ENCODE measurements at places on chromosomes 16 and 17.

- DNase-seq: no peak
These were observed 128.1 kb downstream of the RGS9 start for GRCh38 chr17:65265276-65265675.

DNA sequence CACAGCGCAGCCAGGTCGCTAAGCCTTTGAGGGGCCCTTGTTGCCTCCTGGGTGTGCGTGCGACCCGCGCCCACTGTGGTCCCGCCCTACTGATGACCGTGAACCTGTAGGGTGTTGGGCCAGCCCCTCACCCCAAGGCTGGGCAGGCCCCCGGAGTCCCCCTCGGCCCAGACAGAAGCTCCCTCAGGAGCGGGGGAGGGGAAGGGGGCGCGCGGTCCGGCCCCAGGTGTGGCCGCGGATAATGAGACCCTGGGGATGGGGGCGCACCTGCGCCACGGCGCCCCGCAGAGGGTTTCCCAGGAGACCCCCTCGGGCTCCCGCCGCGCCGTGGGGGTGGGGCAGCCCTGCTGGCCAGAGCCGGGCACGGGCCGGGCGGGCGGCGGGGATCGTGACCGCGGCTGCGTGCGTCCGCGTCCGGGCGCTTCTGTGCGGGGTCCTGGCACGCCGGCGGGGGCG lies 358 bp upstream of the ARHGDIG start:
- no peak for DNase-seq

DNA sequence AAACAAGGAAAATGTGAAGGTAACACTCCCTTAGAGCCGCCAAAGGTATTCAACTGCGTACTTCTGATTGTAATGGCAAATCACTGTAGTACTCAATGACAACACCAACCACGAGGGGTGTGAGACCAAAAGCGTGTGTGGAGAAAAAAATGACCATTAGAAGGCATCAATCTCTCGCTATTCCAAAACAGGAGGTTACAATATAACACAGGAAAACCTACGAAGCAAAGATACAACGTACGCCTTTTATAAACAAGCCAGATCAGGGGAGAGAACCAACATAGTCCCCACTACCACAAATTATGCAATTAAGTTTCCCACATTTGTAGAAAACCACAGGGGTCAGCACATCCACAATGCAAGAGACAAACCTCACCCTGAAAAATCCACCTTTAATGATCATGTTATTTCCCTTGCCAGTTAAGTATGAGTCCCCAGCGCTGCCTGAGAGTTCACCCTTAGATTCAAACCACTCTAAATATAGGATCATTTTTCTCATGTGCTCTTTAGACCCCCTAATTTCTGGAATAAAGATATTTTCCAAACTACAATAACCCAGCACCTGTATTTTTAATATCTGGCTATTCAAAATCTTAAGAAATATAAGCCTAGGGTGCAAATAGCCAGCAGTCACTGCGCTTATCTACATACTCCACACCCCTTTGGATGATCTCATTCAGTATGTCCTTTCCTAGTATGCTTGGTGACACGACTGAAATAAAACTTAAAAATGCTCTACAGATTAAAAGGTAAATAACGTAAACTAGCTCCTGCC lies 12.4 kb downstream of the TEX14 start:
- no peak for DNase-seq

- no peak for DNase-seq
These were observed 1.0 kb downstream of the HOXB2 start for GRCh38 chr17:48543854-48544348.
